ENCODE measurements at places on chromosomes 3 and 15.

DNA sequence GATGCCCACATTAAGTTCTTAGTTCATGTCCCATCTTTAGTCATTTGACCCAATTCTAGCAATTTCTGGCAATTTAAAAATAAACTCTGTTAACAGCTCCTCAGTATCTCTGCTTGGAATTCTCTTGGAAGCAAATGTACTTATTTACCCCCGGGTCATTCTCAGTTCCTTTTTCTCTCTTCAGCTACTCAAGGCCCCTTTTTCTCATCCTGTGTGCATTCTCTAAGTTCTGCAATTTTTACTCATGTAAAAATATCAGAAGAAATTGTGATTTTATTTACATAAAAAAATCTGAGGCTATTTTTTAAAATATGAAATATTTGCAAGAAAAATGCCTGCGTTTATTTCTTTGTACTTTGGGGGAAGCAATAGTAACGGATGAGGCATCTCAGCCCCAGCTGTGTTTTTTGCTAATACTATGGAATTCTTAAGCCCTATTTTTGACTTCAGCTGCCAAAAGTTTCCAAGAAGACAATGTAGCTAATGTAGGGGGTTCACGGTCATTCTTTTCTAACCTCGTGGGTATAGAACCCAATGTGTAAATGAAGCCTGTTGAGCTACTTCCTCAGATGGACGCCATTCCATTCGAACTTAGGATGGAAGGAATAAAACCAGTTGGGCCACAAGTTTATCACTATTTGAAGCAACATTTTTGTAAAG, 20.0 kb downstream of the CERS3 start:
- DNase-seq = no peak

DNA sequence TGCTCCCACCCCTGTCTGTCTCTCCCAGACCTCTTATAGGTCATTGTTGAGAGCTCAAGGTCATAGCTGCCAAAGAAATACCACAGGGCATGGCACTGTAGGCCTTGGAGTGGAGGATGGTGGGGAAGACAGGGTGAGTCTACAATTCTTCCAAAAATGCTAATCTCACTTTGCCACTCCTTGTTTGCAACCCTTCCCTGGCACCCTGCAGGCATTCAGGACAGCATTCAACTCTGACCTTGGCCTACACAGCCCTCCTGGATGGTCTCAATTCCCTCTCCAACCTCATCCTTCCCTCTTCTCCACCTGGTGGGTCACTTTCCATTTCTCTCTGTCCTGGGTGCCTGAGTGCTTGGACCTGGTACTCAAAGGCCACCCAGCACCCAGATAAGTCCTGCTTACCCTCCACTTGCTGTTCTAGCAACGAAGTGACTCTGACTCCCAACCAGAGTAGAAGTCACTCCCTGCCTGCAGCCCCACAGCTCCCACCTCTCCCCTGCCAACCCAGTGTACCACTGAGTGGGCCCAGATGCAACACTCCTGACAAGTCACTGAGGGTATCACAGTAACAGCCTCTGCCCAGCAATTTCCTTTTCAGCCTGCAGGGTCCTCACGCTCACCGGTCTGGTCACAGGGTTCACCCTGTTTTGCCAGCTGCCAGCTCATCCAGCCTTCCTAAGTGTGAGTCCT, 36.6 kb downstream of the AMOTL2 start:
- no peak for DNase-seq

GRCh38 chr3:133375403-133375745, 24.5 kb upstream of the BFSP2 start:
- DNase-seq = no peak

GRCh38 chr3:53941950-53942349, 50.3 kb upstream of the SELENOK start:
- DNase-seq = no peak

DNA sequence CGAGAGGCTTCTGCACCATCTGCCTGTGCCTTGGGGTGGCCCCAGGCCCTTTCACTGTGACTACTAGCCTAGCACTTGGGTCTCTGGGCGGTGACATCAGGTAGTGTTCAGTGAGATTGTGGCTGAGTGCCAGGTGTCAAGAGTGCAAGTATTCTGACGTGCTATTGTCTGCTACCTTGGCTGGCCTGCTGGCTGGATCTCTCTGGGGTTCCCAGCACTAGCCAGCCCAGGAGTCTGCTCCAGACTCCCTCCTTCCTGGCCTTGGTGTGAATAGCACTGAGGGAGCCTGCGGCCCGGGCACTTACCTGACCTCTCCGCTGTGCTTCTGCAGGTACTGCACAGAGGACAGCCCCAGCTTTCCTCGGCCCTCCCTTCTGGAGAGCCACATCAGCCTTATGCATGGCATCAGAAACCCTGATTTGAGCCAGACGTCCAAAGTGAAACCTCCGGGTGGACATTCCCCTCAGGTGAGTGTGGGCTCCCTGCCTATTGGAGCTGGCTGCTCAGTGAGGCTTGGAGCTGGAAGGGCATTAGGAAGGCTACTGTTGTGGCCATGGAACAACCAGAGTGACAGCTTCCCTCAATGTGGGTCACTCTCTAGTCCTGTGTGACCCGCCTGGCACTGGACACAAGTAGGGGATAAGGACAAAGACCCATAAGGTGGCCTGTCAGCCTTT, 17.5 kb upstream of the ALPK3 start:
- DNase-seq = no peak

DNA sequence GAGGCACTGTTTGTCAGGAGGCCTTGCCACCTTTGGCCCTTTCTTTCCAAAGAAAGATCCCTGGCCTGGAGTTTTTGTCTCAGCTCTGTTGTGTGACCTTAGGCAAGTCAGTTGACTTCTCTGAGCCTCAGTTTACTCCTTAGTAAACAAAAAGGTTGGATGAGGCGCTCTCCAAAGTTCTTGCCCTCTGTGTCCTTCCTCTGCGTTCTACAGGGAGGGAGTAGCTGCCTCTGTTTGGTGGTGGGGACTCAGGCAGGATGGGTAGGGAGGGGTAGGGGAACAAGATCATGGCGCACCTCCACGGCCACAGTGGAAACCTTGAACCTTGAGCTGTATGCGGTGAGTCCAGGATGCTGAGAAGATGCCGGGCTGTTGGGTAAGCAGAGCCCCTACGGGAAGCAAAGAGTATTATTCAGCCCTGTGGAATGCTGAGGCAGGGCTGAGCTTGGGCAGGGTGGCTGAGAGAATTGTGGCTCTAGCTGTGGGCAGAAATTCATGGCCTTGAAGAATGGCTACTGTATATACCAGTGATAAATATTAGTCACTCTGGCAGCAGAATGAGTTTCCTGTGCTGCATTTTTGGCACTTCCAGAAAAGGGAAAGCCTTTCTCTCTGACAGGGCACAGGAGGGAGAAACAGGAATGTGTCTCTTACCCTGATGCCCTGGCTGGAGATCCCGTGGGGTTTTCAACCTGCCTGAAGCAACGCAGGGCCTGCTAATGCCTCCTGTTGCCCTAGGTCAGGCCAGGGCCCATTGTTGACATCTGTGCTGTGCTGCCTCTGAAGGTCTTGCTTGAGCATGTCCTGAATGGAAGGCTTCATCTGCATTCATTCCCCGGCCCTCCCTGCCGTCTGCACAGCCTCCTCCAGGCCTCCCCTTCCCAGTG, 39.9 kb downstream of the SMAD3 start:
- DNase-seq = no peak

- no peak for DNase-seq
Observed at GRCh38 chr3:185362850-185363661, at the start of gene MAP3K13. Gene MAP3K13, plus strand, starts transcription at chr3:185363136. Its CDS starts 65,446 bp downstream, at chr3:185428582.

DNA sequence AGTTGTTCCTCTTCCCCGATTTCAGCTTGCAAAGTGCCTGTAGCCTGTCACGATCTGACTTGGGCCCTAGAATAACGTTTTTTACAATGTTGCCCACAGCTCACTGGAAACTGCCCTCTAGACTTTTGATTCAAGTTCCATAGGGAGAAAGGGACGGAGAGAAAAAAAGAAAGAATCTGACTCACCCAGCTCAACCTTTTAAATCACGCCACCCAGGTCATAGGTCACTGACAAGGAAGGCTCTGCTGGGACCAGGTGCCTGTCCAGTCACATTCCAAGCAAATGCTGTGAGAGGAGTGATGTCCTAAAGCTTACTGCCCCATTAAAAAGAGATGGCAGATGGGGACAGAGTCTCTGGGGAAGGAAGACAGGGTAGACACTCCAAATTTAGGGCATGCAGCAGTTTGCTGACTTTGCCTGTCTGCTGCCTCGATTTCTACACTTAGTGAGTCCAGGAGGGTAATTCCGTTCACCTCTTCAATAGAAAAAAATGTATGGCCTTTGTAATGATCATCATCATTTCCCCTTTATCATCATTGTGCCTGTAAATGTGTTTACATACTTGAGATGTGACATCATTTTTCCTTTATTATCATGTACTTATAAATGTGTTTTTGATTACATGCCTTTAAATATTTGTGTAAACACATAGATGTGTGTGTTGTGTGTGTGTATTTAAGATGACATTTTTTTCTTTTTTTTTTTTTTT, 8.4 kb upstream of the MYO1E start:
- no peak for DNase-seq
